ENCODE measurements at places on chromosomes 1 and 21.

- no peak for DNase-seq
These were observed 9.7 kb upstream of the PRDX6 start for GRCh38 chr1:173467426-173467825.

GRCh38 chr1:108072776-108073175 lies 107.8 kb upstream of the VAV3 start:
- DNase-seq = no peak

- DNase-seq = no peak
These were observed 7.5 kb upstream of the KNCN start for GRCh38 chr1:46558966-46559365.

DNA sequence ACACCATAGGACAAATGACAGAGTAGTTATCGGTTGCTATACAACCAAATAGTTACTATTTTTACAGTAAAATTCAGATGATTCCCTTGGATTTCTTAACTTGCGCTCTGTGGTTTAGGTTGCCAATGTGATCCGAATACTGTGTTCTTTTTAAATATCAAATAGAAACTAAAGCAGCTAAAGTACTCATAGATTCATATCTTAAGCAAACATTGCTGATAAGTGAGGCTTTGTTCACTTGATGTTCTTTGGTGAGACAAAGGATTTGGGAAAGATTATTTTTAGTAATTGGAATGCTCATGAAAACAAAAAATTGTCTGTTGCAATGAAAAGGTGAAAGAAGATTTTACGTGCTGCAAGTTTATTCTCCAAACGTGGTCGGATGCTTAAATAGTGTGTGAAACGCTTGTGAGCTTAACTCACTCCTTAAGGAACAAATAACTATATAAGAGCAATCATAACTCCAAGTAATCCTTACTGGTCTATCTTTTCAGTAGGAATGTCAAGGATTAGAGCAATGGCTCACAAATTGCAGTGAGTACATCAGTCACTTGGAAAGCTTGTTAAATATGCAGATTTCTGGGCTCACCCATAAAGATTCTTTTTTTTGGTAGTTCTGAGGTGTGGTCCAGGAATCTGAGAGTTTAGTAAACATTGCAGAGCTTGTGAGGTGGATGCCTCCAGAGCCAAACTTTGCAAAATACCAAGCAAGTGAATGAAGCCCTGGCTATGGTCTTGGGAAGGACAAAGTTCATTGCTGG lies 31.8 kb upstream of the PDC start:
- DNase-seq = no peak

- no peak for DNase-seq
These were observed 872 bp downstream of the TSTD1 start for GRCh38 chr1:161037661-161038522.

DNA sequence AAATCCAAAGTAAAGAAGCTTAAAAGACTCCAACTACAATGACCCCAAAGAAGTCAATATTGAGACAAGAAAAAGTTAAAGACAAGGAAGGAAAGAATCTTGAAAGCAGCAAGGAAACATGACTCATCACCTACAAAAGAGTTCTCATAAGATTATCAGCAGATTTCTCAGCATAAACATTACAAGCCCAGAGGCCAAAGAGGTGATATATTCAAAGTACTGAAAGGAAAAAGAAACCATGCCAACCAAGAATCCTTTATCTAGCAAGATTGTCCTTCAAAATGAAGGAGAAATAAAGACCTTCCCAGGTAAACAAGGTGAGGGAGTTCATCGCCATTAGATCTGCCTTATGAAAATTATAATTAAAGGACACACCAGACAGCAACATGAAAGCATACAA lies 49.8 kb downstream of the CSMD2 start:
- no peak for DNase-seq

DNA sequence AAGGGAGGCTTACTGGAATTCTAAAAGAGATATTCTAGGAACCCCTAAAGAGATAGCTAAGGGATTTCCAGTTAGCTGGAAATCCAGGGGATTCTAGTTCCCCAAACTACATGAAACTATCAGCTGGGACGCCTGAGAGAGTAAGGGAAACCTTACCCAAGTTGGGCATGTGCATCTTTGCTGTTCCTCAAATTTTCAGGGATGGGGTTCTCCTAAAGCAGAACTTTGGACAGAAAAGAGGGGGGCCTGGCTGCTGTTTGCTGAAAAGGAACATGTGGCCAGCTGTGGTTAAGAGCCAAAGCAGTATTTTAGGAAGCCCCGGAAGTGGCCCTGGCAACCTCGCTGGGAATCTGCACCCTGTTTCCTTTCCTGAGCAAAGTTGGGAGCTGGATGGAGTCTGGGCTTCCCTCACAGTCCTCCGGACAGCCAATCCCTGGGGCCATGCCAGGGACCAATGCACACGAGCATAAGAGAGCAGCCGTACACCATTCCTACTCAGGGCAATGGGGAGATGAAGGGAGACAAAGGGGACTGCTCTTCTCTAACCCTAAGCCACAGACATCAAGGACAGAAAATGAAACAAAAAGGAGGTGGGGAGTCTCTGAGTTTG lies 154.3 kb downstream of the PLXNA2 start:
- no peak for DNase-seq

DNA sequence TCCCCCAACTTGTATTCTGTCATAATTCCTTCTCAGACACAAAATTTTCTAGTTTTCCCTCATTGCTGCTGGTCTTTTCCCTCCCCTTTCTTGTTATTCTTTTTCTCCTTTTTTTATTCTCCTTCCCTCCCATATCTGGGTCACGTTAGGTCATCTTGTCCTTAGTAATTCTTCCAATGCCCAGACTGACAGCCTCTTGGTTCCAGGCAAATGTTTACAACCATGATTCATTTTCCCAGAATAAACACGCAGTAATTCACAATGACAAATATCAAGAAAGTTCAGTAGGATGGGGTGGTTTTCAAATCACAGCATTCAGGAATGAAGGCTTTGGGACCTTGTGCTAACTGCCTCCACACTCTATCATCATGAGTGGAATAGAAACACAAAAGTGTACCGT lies 25.2 kb downstream of the NHLH2 start:
- no peak for DNase-seq

Measured in esophagus squamous epithelium (tissue), 5 donors.